Activated gamma-delta T cell treated with anti-CD3 and anti-CD28 coated beads, Interleukin-2, amount 50 U/mL, for 16 hours (primary cell): ENCODE measurements at places on chromosomes 7 and 10.

DNA sequence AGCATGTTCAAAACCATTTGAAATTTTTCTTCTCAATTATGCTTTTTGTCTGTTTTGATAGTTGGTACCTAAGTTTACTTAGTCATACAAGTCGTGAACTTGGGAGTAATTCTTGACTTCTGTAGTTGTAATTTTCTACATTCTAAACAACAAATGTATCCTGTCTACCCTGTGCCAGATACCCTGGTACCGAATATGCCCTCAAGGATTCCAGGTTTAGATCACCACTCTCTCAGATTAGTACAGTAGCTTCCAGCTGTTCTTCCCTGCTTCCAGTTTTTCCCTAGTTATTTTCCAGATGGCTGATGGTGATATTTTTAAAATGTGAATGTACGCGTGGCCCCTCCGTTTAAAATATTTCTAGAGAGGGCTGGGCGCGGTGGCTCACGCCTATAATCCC is 6.5 kb downstream of the STAM start:
- no peak for DNase-seq

DNA sequence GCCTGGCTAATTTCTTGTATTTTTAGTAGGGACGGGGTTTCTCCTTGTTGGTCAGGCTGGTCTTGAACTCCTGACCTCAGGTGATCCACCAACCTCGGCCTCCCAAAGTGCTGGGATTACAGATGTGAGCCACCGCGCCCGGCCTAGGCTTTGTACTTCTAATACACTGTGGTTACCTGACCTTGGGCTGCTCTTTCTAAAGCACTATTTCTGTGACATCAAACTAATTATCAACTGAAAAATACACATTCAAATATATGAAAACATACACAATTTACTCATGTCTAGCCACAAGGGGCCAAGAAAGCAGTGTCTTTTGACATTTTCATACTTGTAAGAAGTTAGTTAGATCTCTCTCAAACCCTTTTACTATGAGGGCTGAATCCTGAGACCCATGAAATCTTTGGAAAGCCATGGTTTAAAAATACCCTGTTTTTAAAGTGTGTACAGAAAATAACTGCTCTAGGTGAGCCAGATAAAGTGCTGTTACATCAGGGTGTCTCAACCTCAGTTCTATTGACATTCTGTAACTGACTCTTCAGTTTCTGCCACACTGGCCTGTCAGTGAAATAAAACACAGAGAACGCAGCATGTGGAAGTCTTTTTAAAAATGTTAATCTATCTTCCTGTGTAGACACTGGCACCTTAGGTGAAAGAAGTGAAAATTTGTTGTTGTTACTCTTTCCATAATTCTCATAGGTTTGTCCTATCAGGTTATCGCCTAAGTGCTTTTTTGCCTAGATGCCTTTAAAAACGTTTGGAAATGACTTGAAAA is 58.8 kb downstream of the CREM start:
- DNase-seq, result no peak

GRCh38 chr10:26323219-26323618 is 106.6 kb downstream of the GAD2 start:
- no peak for DNase-seq

DNA sequence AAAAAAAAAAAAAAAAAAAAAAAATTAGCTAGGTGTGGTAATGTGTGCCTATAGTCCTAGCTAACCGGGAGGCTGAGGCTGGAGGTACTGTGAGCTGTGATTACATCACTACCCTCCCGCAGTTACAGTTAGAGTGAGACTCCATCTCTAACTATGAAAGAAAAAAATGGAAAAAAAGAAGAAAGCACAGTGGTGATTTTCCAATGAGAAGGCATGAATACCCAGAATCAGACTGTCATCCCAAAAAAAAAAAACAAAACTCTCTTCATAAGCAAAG is 269.9 kb upstream of the MKLN1 start:
- no peak for DNase-seq

DNA sequence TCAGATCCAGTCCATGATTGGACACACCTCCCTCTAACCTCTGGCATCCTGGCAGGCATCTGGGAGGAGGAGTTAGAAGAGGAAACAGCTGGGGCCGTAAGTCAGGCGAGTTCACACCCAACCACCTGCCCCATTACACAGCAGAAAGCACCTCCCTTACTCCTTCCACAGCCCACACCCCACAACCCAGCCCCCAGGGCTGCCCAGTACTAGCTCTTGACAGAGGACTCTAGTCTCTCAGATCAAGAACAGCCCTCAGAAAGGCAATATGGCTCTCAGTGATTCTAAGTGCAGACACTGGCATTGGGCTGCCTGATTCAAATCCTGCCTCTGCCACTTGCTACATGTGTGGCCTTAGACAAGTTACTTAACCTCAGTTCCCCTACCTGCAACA is 34.1 kb downstream of the KCNMA1 start:
- no peak for DNase-seq

- peak; percentile 48 for DNase-seq
Measured at GRCh38 chr7:132580717-132581285, 4.5 kb upstream of the PLXNA4 start.
